ENCODE measurements at places on chromosomes 11 and 22. TPM values are rescaled to one million over a fixed set of nuclear protein-coding genes. Genes with fewer than 3 reads are reported as not detected.

GRCh38 chr11:47469361-47470179 lies 20.6 kb upstream of the RAPSN start:
- DNase-seq: no peak

DNA sequence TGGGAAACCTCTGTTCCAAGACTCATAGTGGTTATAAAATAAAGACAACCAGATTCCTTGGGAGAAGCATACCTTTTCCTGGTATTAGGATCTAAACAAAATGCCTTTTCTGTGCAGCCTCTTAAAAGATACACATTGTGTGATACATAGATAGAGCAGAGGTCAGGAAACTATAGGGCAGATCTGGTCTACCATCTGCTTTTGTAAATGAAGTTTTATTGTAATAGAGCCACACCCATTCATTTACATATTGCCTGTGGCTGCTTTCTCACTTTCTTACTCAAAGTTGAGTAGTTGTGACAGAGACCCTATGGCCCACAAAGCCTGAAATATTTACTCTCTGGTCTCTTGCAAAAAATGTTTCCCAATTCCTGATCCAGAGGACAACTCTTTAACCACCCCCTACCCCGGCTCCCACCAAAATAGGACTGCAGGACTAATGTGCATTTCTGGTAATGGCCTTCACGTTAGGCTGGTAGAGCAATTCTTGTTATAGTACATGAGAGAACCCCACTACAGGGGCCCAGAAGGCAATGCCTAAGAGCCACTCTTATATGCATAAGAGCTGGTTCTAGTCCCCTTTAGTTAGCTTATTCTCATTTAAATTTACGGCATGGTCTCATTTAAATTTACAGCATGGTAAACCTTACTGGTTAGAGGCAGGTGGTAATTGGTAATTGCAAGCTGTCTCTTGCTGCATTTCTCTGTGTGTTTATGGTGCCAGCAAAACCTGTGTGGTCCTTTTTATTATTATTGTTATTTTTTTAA lies 76.8 kb upstream of the YWHAH start:
- no peak for DNase-seq

GRCh38 chr22:20391222-20391621 lies 2.7 kb upstream of the ZNF74 start:
- DNase-seq: no peak

GRCh38 chr11:16946477-16947282 lies 67.5 kb downstream of the PLEKHA7 start:
- DNase-seq: no peak

- DNase-seq: peak; percentile 58
Observed at GRCh38 chr11:44005063-44005701, 42.6 kb upstream of the ACCSL start.

Gene SORL1
- total RNA-seq: 21.8 TPM

DNA sequence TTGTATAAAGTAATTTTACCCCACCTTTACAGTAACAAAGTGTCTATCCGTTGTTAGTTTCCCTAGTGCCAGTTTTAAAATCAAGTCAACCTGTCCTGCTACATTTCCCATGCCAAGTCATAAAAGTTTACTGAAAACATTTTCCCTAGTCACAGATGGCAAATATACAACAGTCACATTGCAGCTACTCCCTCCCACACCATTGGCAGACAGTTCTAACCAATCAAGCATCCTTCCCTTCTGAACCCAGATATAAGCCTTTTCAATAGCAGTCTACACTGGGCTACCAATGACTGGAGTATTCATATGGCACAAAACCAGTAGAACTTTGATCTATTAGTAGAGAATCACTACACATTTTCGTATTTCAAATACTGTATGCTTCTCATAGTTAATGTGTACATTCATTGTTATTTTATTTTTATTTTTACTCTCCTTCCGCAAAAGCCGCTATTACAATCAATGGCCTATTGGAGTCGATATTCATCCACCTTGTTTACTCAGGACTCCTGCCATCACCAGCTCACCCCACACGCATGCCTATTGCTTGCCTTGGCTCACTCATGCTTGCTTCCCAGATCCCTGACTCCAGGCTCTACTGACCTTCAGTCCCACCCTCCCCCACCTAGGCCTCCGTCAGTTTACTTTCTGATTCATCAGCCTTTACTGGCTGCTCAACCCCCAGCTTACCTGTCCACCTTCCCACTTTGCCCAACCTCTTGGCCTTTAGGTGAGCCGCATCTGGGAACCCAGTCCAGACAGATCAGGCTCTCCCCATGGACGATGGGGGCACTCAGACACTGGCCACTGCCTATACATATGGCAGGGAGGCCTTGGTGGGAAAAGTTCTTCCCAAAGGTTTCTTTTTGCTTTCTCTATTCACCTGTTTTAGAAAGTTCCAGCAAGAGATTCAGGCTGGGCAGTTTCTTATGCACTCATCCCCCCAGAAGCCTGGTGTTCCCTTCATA lies 408.4 kb downstream of the SOX6 start:
- DNase-seq: no peak

GRCh38 chr11:43969543-43969942 lies 27.1 kb downstream of the C11orf96 start:
- DNase-seq: no peak

GRCh38 chr11:101126551-101127196 lies 2.9 kb downstream of the PGR start:
- DNase-seq: peak; percentile 69

GRCh38 chr11:79330651-79331050 lies 110.2 kb downstream of the TENM4 start:
- DNase-seq: no peak

Gene OSBP2
- 39.5 TPM for total RNA-seq

- no peak for DNase-seq
Observed at GRCh38 chr11:32438866-32439489, 3.6 kb upstream of the WT1 start.

GRCh38 chr11:59901306-59901705 lies 22.7 kb downstream of the OOSP3 start:
- DNase-seq: no peak

Gene SMIM35
- total RNA-seq: 0.19 TPM

- no peak for DNase-seq
Observed at GRCh38 chr11:48006301-48006992, 26.1 kb downstream of the PTPRJ start.

All from testis (tissue), 5 donors.